ENCODE measurements at places on chromosomes 1 and 21.

DNA sequence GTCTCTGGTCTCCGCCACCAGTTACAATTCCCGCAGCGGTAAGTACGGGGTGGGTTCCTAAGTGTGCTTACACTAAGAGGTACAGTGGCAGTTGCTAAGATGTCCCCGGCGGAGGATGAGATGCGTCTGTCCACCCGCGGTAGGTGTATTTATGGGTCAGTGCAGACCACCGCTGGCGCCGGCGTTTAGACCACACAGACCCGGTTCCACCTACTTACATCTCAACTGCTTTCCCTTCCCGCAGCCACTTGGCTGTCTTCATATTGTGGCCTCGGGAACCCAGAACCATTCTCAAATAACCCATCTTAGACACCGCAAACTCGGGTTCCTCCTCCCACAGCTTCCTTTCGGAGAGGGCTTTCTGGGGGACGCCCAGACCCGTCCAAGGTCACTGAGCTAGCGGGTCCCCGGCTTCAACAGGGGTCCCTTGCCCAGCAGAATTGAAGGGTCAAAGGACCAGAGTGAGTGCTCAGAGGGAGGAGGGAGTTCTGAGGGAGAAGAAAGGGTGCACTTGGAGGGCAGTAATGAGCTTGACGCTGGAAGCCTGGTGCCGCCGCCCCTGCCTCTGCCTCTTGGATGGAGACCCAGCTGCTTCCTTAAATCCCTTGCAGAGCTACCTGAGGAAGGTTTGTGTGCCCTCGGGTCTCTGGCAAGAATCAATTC lies 8.6 kb downstream of the NR5A2 start:
- no peaks in the 10 kb centered on the region for H3K36me3 ChIP-seq
- no peaks in the 10 kb centered on the region for H3K4me1 ChIP-seq
- H3K4me3 ChIP-seq = no peak overlapping the region
- H3K27ac ChIP-seq = no peak overlapping the region

- peak; percentile 77 for DNase-seq
- H3K4me1 ChIP-seq = peaks cover 80% of the 10 kb centered on the region
- H3K27me3 ChIP-seq = no peaks in the 10 kb centered on the region
- H3K4me3 ChIP-seq = no peak overlapping the region
These were observed 7.8 kb downstream of the DIPK1A start for GRCh38 chr1:92953491-92953890.

- H3K27ac ChIP-seq = peak overlapping the region; percentile 87
- peaks cover 39% of the 10 kb centered on the region for H3K4me1 ChIP-seq
- DNase-seq = peak; percentile 29
These were observed 1.1 kb downstream of the LRRC8C start for GRCh38 chr1:89633800-89634625.

DNA sequence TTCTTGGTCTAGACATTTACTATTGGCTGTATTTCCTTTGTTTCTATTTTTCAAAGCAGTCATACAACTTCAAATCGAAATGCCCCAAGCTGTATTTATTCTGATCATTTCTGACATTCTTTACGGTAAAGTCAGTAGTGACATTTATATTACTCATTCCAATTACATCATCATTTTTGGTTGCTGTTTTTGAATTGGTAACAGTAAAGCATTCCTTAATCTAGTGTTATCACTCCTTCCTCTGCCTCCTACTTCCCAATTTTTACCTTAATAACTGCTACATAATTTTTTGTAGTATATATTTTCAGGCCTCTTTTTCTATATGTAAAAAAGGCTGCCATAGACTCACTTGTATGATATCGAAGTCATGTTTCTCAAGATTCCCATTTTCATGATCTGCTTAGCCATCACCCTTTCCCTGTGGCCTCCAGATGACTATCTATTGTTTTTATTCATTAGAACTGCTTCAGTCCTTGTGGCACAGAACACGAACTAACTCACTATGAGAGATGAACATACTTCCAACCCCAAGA lies 167.2 kb downstream of the RUNX1 start:
- peaks cover 94% of the 10 kb centered on the region for H3K36me3 ChIP-seq
- DNase-seq = no peak
- H3K27ac ChIP-seq = peak overlapping the region; percentile 16

DNA sequence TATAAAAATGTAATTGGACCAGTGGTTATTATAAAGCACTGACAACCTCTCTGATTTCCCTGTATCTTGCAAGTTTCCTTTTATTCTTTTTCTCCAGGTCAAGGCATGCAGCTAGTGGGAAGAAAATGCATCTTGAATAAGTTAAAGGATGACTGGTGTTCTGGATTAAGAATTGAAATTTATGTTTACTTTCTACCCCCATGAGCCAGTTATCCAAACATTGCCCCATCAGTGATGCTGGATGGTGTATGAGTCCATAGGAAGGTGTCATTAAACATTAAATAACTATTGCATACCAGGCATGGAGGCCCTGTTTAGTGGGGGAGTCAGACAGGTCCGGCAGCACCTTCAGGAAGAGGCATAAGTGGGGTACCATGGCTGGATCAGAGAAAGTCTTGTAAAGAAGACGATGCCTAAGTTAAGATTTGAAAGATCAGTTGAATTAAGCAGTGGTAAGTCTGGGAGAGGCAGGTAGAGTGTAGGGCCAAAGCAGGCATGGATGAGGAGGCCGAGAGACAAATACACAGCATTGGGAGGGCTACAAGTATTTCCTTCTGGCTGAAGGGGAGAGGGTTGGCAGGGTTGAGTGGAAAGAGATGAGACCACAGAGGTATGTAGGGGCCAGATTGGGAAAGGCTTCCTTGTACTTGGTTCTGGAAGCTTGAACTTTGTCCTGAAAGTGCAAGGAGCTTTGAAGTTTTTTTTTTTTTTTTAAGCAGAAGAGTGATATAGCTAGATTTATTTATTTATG lies 5.7 kb downstream of the SZRD1 start:
- H3K36me3 ChIP-seq = peaks cover 17% of the 10 kb centered on the region
- no peaks in the 10 kb centered on the region for H3K27me3 ChIP-seq
- peaks cover 22% of the 10 kb centered on the region for H3K4me1 ChIP-seq

DNA sequence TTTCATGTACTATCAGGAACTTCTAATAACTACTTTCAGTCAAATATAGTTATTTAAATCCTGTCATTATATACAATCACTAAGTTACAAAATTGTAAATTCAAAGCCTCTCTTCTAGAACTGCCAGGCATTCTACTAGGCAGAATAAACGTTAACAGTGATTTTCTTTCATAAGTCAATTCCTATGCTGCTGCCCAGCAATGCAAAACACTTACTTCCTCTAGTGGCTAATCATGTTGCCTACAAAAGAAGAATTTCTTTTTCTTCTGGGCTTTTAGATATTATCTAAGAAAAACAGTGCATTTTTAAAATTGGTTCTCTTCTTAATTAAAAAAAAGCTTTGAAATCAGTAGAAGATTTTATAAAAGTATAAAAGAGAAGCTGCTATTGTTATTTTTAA lies 509.8 kb upstream of the ADAMTS5 start:
- no peaks in the 10 kb centered on the region for H3K27me3 ChIP-seq
- no peak overlapping the region for H3K27ac ChIP-seq

GRCh38 chr1:98172578-98172977 lies 251.7 kb upstream of the DPYD start:
- no peaks in the 10 kb centered on the region for H3K36me3 ChIP-seq
- no peak overlapping the region for H3K4me3 ChIP-seq
- DNase-seq = no peak
- peaks cover 55% of the 10 kb centered on the region for H3K4me1 ChIP-seq

GRCh38 chr1:8448911-8449661 lies 131.2 kb downstream of the SLC45A1 start:
- DNase-seq = no peak
- H3K4me3 ChIP-seq = no peak overlapping the region
- no peaks in the 10 kb centered on the region for H3K27me3 ChIP-seq
- H3K4me1 ChIP-seq = no peaks in the 10 kb centered on the region
- no peak overlapping the region for H3K27ac ChIP-seq

DNA sequence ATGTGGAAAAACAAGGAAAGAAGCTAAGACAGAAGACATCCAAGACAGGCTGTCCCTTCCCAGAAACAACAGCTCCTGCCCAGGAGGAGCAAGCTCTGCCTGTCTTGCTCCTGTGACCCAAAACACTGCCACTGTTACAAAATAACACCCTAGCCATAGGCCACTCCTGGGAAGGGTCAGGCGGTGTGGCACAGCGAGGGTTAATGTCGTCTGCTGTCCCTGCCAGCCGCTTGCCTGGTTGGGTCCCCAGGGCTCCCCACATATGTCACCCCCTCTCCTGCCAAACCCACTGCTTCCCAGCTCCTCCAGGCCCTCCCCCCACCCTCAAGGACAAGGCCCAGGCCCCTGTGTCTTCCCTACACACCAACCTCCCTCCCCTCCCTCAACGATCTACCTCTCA lies 3.9 kb upstream of the NHLH1 start:
- DNase-seq = no peak
- H3K4me1 ChIP-seq = no peaks in the 10 kb centered on the region
- H3K27me3 ChIP-seq = no peaks in the 10 kb centered on the region

GRCh38 chr1:203636291-203636690 lies 9.7 kb downstream of the ATP2B4 start:
- H3K27me3 ChIP-seq = no peaks in the 10 kb centered on the region
- DNase-seq = no peak
- 0 out of 2 replicates have a peak overlapping the region, but pooled peaks have one; percentile 15 for H3K27ac ChIP-seq
- H3K4me1 ChIP-seq = peaks cover 2% of the 10 kb centered on the region
- no peak overlapping the region for H3K4me3 ChIP-seq

DNA sequence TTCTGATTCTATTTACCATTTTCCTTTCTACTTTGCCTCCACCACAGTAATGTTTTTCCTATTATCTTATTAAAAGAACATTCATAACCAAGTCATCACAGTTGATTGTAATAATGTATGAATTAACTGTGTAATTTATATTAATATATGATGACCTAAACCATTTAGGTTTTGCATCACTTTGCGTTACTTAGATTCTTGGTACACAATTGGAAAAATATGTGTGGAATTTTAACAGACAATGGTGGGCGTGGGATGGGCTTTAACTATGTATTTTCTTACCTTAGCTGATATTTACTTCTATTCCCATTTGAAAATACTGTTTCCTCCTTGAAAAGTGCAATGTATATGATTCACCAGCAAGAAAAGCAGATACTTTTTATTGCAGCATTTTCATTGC lies 3.6 kb downstream of the KRTAP21-3 start:
- H3K4me1 ChIP-seq = no peaks in the 10 kb centered on the region
- no peak overlapping the region for H3K27ac ChIP-seq
- H3K27me3 ChIP-seq = no peaks in the 10 kb centered on the region
- H3K4me3 ChIP-seq = no peak overlapping the region

GRCh38 chr1:201514466-201514865 lies 7.5 kb upstream of the CSRP1 start:
- no peak for DNase-seq
- no peaks in the 10 kb centered on the region for H3K36me3 ChIP-seq
- H3K27ac ChIP-seq = no peak overlapping the region
- H3K4me3 ChIP-seq = no peak overlapping the region

Data from DND-41 (cell line).